ENCODE measurements at places on chromosomes 2 and 18.

- DNase-seq, result no peak
These were observed 31.5 kb upstream of the CAB39 start for GRCh38 chr2:230681171-230681545.

DNA sequence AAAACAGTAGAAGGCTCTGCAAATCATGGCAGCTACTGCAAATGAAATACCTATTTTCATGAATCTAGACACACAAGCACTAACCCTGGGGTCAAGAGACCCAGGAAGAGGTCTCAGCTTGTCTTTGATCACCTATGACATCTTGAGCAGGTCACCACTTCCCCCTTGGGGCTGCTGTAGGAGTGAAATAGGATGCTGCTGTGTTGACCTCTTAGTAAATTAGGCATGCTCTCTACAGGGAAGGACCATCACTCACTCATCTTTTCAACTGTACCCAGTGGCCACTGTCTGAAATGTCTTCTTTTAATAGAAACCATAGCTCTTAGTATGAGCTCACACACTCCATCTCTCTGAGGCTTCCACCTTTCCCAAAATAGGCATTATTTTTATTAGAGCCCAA lies 83.8 kb downstream of the NCK2 start:
- DNase-seq, result no peak

DNA sequence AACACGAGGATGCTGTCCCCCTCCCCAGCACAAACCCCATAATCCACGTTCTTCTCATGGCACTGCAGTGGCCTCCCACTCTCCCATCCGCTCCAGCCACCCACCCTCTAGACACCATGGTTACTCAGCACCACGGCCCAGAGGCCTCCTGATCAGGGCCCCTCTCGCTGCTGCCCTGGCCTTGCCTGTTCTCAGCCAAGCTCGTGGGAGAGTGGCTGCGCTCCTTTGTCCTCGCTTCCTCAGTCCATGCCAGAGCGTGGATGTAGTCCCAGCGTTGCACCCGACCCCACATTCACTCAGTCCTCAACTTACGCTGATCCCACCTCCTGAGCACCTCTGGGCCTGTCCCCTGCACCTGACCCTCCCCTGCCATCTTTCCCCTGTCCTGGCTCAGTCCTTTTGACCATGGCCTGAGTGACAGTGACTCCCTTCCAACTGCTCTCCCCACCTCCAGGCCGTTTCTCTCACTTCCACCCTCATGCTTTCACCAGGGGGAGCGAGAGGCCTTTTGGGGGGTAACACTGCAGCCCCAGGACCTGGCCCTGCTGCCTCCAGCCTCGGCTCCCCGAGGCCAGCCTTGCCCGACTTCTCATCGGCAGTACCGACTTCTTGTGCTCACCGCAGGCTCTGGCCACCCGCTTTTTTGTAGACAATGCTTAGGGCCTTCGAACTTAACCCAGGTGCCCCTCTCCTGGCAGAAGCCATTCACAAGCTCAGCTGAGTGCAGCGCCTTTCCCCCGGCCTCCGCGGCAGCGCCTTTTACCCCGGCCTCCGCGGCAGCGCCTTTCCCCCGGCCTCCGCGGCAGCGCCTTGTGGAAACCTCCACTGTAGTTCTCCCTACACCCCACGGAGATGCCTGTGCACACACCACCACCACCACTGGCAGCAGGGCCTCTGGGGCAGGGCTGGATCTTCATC lies 131.4 kb downstream of the CLIP4 start:
- no peak for DNase-seq

- peak; percentile 88 for DNase-seq
These were observed 31.5 kb downstream of the ACSL3 start for GRCh38 chr2:222892321-222892720.

- no peak for DNase-seq
These were observed 27.3 kb downstream of the PREPL start for GRCh38 chr2:44333994-44334393.
